ENCODE measurements at places on chromosomes 5 and 9.

DNA sequence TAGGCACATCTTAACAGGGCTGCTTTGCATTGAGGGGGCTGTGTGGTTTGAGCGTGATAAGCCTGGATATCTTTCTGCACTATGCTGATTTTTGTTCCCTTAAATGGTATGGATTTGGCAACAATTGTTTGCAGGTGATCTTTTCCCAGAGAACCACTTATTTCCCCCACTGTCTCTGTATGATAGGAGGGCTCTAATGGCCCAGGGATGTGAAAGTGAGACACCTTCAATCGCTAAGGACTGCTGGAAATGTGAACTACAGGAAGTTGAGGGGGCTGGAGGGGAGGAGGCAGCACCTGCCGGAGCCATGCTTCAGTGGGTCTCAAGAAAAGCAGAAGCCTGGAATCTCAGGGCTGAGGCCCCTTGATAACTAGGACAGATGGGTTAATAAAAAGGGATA lies 29.4 kb downstream of the SYK start:
- no peak for DNase-seq

GRCh38 chr9:108724652-108725051 lies 131.1 kb downstream of the ACTL7B start:
- DNase-seq, result no peak

GRCh38 chr5:54093081-54093492 lies 217.3 kb downstream of the ARL15 start:
- DNase-seq, result no peak

DNA sequence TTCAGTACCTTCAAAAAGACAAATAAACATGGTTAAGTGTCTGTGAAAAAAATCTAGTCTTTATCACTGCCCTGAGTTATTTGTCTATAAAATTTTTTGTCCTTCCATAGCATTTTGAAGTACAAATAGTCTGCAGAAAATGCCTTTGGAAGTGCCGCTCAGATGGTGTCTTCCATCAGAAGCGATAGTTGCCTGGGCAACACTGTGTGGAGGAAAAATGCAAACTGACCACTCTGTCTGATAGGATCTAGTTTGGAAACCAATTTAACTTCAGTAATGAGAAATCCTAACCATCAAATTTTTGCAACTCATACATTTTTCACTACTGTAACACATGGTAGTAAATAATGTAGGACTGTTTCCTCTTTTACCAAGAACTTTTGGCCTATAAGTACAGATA lies 449.9 kb downstream of the PRELID2 start:
- DNase-seq, result no peak

DNA sequence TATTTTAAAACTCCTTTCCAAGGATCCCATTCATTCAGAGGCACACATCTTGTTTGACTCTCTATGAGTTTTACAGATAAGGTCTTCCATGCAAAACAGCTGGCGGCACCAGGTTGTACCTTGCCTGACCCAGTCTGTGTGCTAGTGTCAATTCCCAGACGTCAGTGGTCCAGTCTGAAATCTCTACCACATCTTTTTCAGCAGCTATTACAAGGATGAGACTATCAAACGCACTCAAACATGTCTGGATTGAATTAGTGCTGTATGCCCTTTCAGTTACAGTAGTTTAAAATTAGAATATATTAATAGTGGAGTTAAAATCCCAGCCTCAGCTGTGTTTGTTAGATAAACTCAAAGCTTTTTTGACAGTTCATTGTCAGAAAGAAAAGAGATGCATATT lies 11.7 kb downstream of the CDC14B start:
- DNase-seq, result no peak

- no peak for DNase-seq
Observed at GRCh38 chr5:64160201-64160600, 5.4 kb upstream of the RNF180 start.

DNA sequence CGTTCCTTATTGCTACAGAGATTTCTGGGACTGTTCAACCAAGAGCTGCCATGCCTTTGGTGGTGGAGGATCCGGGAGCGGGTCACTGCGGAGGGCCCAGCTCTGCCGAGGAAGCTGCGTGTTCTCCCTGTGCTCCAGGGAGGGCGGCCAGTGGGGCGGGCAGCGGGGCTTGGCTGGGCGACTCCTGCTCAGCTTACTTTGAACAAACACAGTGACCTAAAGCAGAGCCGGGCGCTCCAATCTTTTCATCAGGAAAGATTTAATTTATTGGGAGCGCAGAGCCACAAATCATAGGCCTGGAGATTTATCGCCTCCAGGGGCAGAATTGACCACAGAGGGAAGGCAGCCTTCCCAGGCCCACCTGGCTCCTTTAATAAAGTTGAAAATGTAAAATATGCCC lies 27.7 kb downstream of the LHX3 start:
- DNase-seq, result no peak

GRCh38 chr9:27029186-27029585 lies 23.7 kb upstream of the LRRC19 start:
- DNase-seq, result no peak
